ENCODE measurements at places on chromosomes 12 and 14.

- no peak for ATAC-seq
Observed at GRCh38 chr12:59839514-59839913, 243.7 kb downstream of the SLC16A7 start.

GRCh38 chr14:102866982-102867761 is 55.3 kb upstream of the AMN start:
- no peak for ATAC-seq

DNA sequence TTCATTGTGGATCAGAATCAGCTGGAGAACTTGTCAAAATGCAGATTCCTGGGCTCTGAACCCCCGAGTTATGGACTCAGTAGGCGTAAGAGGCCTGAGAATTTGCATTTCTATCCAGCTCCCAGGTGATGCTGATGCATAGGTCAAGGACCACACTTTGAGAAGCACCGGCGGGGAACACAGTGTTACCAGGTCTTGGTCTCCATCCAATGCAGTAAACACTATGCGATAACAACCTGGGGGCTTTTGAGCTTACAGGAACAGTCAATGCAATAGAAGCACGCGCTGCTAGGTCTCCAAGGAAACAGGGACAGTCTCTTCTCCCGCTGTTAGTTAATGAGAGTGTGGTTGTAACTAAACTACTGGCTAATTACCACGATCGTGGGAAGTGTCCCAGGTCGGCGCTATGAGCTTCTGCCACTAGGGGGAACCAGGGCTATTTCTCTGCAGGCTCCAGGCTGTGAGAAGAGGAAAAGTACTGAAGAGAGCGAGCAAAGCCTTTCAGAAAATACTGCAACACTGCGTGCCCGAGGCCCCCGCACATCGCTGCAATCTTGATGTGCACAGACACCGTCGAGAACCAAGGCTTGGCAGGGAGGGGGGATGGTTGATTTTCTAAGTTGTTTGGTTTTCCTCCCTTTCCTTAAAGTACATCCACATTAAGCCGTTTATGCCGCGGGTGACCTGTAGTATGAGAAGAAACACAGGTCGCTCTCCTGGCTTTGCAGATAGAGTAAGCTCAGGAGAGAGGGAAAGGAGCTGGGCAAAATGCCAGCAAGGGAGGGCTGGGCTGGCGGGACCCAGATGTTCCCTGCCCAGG is 52.0 kb upstream of the KCNA1 start:
- peak; percentile 78 for ATAC-seq

GRCh38 chr14:30991408-30991807 is 34.0 kb upstream of the AP4S1 start:
- ATAC-seq, result no peak

- ATAC-seq, result no peak
Observed at GRCh38 chr14:74569387-74569786, 42.6 kb downstream of the LTBP2 start.

GRCh38 chr12:115767916-115768315 is 509.6 kb downstream of the MED13L start:
- ATAC-seq, result no peak

DNA sequence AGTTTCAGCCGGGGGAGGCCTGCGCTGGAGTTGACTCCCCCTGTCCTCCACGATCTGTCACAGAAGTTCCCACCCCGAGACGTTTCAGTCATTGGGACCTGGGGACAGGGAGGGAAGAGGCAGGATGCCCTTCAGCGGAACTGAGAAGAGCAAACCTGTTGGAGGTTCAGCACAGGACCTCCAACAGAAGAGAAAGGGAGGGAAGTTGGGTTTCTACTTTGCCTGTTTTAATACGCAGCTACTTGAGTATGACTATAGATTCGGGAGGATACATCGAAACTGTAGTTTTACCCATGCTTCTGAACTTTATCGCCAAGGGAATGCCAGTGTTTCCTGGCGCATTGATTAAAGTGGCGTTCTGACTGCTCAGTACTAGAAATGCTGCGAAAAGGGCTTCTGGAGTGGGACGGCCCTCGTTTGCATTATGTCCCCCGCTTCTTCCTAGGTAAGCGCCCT is 2.3 kb upstream of the DUSP6 start:
- no peak for ATAC-seq

DNA sequence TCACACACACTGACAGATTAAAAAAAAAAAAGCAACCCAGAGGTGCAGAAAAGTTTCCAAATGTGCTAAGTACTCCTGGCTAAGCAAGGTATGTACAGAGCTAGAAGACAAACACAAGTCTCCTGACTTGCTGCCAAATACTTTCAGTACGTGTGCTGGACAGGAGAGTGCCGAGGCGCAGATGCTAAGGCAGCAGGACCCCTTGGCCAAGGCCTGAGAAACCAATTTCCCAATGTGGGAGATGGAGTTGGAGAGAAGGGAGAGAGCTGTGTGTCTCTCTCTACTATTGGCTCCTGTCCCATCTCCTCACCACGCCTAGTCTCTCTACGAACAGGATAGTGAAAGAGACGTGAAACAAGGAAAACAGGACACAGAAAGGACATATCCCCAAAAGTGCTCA is 5.3 kb downstream of the SPRYD3 start:
- ATAC-seq, result no peak

DNA sequence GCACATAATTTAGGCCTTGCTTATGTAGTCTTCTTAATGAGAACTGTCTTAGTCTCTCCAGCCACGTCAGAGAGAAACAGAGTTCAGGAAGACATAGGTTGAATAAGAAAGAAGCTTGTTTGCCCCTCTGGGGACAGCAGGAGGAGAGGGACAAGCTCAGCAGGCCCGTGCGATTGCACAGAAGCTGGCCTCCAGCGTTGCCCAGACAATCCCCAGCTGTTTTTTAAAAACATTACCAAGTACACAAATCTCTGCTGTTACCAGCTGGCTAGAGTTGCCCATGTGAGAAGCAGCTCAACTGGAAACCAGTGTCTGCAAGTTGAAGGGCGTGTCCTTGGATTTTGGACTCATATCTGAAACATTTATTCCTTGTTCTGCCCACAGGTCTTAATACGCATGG is 232.6 kb downstream of the EFCAB11 start:
- no peak for ATAC-seq
